ENCODE measurements at places on chromosomes 4 and X.

- no peak for DNase-seq
Measured at GRCh38 chrX:37078434-37078703, 70.2 kb downstream of the FAM47C start.

DNA sequence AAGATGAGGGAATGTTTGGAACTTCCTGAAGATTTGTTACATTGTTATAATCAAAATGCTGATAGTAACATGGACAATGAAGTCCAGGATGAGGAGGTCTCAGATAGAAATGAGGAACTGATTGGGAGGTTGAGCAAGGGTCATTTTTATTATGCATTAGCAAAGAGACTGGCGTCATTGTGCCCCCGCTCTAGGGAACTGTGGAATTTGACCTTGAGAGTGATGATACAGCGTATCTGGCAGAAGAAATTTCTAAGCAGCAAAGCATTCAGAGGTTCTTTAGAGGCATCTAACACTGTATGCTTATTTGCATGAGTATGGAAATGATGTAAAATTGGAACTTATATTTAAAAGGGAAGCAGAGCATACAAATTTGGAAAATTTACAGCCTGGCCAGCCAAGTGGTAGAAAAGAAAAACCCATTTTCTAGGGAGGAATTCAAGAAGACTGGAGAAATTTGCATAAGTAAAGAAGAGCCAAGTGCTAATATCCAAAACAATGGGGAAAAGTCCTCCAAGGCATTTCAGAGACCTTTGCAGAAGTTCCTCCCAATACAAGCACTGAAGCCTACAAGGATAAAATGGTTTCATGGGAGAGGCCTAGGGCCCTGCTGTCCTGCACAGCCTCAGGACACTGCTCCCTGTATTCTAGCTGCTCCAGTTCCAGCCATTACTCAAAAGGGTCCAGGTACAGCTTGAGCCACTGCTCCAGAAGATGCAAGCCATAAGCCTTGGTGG lies 483.0 kb upstream of the NDST4 start:
- DNase-seq = no peak

DNA sequence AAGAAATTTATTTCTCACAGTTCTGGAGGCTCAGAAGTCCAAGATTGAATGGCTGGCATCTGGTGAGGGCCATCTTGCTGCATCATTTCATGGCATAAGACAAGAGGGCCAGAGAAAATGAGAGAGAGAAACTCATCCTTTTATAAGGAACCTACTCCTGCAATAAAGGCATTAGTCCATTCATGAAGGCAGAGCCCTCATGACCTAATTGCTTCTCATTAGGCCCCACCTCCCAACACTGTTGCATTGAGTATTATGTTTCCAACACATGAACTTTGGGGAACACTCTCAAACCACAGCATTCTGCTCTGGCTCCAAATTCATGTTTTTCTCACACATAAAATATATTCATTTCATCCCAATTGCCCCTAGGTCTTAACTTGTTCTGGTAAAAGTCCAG lies 14.2 kb downstream of the RNF175 start:
- DNase-seq = no peak

GRCh38 chrX:151699746-151700145 lies 4.5 kb downstream of the PRRG3 start:
- DNase-seq = no peak

GRCh38 chrX:129534816-129535578 lies 5.1 kb upstream of the OCRL start:
- DNase-seq = no peak

DNA sequence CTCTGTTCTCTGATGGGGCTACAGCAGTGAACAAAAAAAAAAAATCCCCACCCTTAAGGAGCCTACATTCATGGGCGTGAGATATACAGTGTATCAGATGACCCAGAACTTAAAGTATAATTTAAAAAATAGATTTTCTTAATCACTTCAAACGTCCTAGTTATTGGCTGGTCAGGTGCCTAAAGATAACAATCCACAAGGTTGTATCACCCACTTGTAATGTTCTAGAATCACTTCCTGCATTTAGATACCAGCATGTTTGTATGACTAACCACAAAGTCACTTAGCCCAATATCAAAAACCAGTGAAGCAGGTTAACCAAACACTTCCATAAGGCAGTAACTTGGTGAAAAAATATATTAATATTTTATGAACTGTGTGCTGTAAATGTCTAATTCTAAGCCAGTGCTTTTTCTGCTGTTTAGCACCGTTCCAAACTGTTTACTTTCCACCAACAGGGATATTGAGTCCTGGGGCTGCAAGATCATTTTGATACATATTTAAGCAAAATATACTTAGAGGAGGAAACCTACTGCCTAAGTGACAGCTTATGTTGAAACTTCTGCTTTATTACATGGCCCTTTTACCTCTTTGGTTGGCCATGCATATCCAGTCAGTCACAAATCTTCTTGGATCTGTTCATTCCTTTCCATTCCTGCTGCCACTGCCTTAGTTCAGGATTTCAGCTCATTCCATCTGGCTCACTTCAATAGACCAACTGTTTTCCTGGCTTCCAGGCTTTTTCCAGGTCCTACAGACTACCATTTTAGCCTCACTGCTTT lies 43.3 kb downstream of the CD40LG start:
- DNase-seq = no peak

DNA sequence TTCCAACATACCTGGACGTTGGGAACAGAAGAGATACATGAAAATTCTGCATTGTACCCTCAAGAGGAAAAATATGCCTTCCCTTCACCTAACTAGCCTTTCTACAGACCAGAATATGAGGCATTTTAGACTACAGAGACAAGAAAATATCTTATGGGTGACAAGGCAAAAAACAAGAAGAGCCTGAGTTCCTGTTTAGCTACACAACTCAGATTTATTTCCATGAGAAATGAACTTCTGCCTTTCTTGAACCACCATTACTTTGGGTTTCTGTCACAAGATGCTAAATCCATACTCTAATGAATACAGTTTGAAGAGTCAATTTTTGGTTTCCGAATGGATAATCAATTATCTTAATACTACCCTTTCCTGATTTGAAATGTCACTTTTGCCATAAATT lies 18.7 kb downstream of the RCHY1 start:
- DNase-seq = no peak

DNA sequence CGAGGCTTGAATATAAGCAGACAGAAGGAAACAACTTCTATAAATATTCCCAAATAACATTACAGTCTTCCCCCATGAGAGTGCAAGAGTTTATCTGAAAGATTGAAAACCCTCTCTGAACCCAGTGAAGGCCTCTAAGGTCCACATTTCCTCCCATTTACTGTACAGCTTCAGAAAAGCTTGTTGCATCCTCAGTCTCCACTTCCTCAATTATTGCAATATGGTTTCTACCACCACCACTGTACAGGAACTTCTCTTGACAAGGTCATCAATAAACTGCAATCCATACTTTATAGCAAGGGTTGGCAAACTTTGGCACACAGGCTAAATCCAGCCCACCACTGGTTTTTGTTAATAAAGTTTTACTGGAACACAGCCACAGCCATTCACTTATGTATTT lies 239.0 kb downstream of the THOC2 start:
- no peak for DNase-seq

GRCh38 chr4:56874923-56875322 lies 32.8 kb upstream of the REST start:
- no peak for DNase-seq

GRCh38 chr4:120844528-120844921 lies 78.0 kb downstream of the PRDM5 start:
- no peak for DNase-seq

DNA sequence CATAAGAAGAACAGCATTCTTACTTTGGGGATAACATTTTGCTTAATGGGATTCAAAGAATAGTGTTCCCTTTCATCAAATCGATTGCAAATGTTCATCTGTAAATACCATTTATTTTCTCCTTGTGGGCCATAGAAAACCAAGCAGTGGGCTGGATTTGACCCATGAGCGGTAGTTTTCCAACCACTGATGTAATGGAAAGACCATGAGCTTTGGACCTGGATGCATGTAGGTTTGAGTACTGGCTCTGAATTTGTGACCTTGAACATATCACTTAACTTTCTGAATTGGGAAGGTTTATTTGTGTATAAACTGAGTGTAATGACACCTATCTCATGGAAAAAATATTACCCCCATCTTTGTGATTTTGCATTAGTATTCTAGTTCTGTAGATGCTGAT lies 54.3 kb downstream of the REPS2 start:
- DNase-seq = no peak

- no peak for DNase-seq
Measured at GRCh38 chr4:151835467-151835866, 74.7 kb upstream of the GATB start.

DNA sequence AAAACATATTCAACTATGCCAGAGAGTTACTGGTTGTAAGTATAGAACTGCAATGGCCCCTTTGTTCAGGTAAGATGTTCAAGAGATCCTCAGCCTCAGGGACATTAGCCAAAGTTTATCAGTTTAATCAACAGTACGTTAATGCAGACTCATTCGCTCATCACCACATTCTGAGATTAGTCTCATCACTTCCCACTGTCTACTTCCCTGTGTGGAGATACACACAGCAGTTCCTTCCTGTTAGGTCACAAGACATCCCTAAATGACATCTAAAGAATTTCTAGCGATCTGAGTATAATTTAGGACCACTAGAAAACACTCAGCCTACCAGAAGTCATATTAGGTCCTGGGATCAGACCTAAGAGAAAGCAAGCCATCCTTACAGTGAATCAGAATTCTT lies 10.4 kb downstream of the SLC10A7 start:
- DNase-seq = no peak

DNA sequence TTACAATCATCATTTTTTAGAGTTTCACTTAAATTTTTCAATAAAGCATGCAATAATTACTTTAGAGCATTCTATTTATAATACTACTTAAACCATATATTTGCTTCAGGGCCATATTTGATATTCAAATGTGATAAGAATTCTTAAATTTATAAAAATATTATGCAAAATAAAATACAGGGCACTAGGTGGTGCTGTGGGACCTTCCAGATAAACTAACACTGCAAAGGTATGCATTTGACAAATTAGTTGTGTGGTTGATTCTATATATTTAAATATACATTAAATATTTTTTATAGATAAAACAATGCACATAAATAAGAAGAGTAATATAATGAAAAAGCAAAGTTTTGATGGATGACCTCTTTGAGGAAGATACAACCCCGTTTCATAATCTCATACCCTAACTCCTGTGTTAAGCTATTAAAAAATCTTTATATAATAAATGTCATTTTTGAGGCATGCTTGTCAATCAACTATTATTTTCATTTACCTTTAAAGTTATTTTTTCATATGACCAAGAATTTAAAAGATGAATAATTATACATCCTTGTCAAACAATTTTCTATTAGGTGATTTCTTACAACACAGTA lies 128.4 kb downstream of the REELD1 start:
- DNase-seq = peak; percentile 39

- DNase-seq = no peak
Measured at GRCh38 chr4:118557298-118557851, 127.8 kb upstream of the METTL14 start.

DNA sequence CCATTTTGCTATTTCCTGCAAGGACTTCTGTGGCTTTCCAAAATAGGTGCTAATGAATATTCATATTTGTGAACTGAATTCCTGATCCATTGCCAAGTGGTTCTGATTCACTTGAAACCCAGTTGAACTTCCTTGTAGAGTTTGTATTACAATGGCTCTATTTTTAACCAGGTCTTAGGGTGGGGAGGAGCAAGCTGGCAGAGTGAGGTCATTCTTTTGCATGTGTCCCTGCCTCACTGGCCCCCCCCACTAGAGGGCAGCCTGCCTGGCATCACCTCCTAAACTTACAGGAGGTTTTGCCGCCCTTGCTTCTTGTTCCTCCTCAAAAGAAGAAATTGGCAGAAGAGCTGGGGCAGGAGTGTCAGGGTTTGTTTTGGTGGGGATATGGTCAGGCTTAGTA lies 10.5 kb downstream of the PTTG2 start:
- DNase-seq = peak; percentile 59

- no peak for DNase-seq
Measured at GRCh38 chr4:41124916-41125548, 89.3 kb downstream of the APBB2 start.

- no peak for DNase-seq
Measured at GRCh38 chr4:87557348-87557747, 28.2 kb upstream of the SPARCL1 start.

DNA sequence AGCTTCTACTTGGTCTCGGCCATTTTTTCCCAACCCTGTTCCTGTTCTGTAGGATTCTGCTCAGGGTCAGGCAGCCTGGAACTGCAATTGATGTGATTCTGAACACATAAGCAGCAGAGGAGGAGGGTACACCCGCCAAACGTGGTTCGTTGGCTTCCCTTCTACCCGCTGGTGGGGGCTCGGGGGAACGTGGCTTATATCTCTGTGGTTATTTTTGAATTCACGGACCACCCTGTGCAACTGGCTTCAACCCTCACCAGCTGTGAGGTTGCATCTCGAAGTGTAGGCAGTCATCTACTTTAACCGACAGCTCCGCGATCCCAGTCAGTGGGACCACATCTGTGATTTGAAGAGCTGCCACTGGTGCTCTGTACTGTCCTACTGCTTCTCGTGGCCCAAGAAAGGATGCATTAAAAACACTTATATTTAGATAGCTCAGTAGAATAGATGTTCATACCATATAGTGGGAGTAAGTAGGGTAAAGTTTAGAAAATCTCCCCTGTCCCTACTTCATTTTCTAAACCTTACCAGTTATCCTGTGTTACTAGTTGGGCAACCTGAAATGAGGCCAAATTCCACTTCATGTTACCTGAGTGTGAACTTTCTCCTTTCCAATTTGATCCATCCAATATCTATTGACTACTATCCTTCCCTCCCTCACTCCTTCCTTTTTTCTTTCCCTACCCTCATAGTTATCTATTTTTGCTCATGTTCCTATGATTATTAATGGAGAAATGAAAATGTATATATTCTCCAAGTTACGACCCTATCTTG lies 80.4 kb upstream of the BCOR start:
- DNase-seq = no peak

GRCh38 chrX:39516427-39516841 lies 581.3 kb downstream of the BCOR start:
- DNase-seq = no peak

- DNase-seq = no peak
Measured at GRCh38 chr4:185886832-185887524, 75.0 kb upstream of the SORBS2 start.

DNA sequence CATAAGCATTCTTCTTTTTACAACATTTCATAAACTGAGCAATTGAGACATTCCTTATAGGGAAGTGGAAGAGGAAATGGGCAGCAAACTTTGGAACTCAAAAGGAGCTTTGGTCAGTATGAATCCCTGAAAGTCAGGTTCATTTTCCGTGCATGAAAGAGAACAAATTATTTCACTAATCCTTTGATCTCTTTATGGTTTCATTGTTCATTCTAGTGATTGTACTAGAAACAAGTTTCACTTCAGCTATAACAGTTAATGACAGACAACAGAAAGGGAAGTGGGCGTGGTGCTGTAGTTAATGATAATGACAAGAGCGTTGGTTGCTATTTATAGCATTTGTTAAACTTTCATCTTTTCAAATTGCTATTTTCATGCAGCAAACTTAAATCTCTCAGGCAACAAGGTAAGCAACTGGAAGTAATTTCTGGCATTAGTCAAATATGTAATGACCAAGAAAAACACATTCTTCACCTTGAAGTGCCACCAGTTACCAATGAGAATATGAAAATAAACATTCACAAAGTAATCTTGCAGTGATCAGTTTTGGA lies 98.4 kb downstream of the AREG start:
- peak; percentile 20 for DNase-seq

- DNase-seq = no peak
Measured at GRCh38 chr4:26900765-26901164, 40.1 kb downstream of the STIM2 start.

All from activated naive CD4-positive, alpha-beta T cell treated with anti-CD3 and anti-CD28 coated beads, Interleukin-2, amount 10 ng/mL, durations not matched to agents 7 days and 5 days (primary cell).